SJSA1 (cell line): ENCODE measurements at places on chromosomes 6 and 20.

DNA sequence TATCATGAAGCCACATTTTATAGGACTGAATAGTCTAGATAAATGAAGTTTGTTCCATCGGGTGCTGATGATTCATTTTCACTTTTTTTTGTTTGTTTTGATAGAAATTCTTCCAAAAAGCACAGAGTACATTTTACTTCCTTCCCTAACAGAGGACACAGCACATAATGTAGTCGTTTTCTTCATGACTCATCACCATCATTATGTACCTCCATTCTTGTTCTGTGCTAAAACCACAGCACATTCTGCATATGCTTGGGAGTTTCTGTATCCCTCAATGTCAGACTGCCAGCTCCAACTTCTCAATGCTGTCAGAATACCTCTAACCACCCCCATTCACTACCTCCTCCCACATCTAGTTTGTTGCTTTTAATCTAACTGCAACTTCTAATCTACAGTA, 1004.9 kb upstream of the ADGRB3 start:
- DNase-seq, result no peak

DNA sequence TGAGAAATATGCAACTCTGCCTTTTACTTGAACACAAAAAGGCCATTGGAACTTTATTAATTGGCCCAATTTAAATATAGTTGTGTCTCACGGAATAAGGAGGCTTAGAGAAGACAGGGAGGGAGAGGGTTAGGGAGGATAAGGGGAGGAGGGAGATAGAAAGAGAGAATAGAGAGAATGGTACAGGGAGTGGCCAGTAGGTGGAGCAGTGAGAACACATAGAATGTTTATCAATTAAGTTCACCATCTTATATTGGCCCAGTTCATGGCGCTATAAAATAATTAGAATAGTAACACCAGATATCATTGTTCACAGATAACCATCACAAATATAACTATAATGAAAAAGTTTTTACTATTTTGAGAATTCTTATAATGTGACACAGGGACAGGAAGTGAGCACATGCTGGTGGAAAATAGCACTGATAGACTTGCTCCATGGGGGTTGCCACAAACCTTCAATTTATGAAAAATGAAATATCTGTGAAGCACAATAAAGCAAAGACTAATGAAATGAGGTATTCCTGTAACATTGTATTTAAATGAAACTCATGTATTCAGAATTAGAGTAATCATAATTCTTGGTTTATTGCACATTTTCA, 374.1 kb upstream of the MANEA start:
- no peak for DNase-seq

DNA sequence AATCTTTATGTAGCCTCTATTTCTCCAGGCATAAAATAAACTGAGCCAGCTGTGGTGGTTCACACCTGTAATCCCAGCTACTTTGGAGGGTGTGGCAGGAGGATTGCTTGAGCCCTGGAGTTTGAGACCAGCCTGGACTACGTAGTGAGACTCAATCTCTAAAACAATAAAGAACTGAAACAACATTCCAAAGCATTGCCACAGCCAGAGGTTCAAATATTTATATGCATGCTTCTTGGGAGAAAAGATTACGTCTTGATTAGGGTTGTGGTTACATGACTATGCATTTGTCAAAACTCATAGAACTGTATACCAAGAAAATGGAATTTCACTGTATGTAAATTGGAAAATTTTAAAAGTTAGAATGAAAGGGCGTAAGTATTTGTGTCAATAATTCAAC, 27.7 kb upstream of the PAX1 start:
- no peak for DNase-seq

- DNase-seq, result no peak
Measured at GRCh38 chr6:68701159-68701558, 66.1 kb downstream of the ADGRB3 start.

DNA sequence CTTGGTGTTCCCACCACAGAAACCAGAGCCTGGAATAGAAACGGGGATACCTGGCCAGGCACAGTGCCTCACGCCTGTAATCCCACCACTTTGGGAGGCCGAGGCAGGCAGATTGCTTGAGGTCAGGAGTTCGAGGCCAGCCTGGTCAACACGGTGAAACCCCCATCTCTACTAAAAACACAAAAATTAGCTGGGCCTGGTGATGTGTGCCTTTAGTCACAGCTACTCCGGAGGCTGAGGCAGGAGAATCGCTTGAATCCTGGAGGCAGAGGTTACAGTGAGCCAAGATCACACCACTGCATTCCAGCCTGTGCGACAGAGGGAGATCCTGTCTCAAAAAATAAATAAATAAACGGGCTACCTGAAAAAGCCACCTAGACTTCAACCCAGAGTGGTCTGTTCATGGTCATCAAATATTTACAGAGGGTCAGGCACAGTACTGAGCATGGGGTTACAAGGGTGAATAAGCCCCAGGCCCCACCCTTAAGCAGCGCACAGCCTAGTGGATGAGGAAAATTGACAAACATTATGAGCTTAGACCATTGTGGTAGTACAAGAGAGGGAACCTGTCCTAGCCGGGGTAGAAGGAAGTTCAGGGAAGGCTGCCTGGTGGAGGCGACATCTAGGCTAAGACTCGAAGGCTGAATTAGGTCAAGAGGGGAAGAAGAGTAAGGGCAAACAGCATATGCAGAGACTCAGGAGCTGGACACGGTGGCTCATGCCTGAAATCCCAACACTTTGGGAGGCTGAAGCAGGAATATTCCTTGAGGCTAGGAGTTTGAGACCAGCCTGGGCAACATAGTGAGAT, 7.2 kb upstream of the PCIF1 start:
- no peak for DNase-seq

DNA sequence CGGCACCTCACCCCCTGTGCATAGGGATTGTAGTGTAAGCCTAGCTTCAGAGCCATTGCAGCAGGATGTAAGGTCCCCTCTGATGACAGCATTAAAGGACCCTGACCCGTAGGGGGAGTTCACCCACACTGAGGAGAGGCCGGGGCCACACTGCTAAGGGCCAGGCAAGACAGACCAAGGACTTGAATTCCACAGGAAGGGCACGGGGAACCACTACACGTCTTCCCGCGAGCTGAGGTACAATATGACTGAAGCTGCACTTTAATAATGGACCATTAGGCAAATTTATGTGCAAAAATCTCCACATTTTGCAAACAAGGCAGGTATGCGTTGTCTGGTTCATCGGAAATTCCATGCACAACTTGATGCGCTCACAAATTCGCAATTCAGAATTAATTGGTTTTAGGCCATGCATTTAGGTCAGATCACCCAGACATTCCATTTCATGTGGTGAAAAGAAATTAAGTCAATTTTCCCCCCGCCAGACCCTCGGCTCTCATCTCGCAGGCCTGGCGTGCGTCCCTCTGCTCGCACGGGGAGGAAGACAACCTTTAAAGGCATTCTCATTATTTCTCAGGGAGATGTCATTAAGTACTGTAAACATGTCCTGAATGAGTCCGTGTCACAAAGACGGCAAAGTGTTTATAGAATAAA, 111.8 kb downstream of the FOXA2 start:
- no peak for DNase-seq

DNA sequence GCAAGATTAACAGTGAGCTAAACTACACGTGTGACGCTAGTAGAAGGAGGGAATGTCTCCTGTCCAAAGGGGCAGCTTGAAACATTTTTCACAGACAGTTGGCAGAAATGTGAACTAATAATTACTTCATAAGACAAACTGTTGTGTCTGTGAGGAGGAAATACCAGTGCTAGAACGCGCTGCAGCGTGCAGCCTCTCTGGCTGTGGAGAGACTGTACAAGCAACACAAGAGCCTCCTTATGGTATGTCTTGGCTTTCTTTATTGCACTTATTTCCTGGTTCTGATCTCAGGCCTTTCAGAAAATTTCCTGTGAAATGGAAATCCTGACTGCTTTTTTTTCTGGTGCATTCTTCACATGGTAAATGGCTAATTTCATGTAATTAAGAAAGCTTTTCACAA, 25.3 kb upstream of the TIAM2 start:
- no peak for DNase-seq

GRCh38 chr6:42817907-42818306, 36.1 kb downstream of the BICRAL start:
- no peak for DNase-seq

DNA sequence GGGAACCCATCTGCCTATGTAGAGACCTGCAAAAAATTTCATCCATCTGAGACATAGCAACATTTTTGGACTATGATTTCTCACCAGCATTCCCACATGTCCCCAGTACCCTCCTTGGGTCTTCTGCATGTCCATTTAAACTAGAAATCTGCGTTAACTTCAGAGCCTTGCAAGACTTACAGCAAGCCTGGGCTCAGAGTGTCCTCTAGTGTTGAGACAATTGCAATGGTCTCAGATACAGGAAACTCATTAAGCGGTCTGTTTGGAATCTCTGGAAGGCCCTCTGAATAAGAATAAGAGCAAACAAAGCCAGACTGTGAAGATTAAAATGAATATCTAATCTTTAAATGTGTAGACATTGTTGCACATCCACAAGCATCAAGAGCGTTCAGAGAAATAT, 20.5 kb upstream of the PI3 start:
- no peak for DNase-seq
